ENCODE measurements at places on chromosomes 12 and 14.

DNA sequence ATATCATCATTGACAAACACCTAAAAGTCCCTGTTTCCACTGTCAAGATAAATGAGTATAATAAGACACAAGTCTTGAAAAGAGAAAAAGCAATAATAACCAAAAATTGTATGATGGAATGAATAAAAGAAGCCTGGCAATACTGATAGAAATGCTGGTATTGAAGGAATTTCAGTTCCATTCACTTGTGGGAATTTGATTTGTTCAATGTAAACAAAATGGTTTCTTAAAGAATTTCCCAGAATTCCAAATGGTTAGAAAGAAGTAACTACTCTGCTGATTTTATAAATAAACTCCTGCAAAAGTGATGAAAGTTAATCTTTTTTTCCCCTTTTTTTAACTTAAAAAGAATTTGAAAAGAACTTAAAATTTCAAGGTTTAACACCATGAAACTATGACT lies 129.9 kb upstream of the PDZRN4 start:
- no peak for DNase-seq

- DNase-seq = no peak
Observed at GRCh38 chr12:60602601-60603000, 1006.8 kb downstream of the SLC16A7 start.

GRCh38 chr14:54975856-54976255 lies 51.0 kb downstream of the WDHD1 start:
- peak; percentile 42 for DNase-seq

DNA sequence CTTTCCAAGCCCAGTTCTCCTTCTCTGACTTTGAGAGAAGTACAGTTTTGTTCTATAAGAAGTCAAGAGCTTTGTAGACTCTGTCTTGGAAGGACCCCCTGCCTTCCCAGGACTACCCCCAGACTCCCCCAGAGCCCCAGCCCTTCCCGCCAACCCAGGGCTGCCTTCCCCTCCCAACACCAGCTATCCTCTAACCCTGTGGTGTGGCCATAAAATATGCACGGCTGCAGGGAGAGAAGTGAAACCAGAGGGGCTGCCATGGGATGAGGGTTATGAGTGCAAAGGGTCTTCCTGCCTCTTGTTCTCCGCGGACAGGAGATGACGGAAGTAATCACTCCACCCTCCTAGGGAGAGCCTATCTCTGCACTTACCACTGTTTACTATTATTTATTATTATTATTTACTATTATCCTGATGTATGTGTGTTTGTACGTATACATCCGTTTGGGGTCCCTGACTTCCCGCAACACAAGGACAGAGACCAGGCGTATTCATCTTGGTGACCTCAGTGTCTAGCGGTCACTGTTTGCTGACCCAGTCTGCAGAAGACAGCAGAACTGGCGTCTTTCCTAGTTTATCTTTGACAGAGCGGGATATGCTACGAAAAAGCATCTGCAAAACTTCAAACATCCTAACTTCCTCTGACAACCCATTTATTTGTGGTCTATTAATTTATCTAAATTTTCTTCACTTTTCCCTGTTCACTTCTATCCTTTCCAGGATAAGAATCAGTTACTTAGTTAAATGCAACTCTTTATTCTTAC lies 3.5 kb upstream of the SCNN1A start:
- no peak for DNase-seq

DNA sequence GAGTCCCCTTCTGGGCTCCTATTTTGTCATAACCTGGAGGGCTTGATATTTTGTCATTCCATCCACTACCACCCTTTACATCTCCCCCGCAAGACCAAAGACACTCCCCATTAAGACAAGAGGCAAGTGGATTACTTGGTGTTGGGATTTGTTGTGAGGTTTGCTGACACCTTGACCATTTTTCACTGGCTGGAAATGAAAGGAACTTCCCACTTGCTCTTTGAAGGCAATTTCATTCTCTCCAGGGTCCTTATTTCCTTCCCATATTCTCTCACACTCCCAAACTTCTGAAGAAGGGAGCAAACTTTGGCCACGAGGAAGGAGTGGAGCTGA lies 14.9 kb downstream of the AGAP2 start:
- DNase-seq = no peak

DNA sequence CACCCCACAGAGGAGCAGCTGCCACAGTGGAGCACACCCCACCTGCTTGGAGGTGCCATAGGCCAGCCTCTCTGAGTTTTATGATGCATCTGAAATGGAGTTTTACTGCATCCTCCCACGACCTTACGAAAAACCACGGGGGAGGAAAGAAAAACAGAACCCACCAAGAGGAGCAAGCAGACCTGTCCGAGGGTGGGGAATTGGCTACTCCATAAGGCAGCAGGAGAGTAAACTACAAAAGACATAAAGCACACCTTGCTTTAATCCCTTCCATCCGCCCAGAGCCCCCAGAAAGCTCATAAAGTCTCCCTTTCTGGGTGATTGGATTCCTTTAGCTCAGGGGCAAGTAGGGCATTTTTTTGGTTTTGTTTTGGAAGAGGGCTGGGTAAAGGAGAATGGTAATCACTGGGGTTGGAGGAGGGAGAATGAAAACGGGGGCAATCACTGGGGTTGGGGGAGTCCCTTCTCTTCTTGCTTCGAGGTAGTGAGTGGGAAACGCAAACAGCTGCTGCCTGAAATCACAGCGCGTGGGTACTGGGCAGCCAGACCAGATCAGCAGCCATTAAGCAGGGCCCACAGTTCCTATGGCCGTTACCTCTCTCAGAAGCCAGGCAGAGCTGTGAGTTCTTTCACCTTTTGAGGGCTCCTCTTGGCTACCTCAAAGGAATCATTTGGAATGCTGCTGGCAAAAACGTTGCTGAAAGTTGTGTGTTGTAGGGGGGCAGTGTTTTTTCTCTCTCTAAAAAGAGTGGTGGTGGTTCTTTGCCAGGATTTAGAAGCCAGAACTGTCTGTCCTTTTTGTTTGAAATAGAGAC lies 433.6 kb downstream of the ZFP36L1 start:
- no peak for DNase-seq

DNA sequence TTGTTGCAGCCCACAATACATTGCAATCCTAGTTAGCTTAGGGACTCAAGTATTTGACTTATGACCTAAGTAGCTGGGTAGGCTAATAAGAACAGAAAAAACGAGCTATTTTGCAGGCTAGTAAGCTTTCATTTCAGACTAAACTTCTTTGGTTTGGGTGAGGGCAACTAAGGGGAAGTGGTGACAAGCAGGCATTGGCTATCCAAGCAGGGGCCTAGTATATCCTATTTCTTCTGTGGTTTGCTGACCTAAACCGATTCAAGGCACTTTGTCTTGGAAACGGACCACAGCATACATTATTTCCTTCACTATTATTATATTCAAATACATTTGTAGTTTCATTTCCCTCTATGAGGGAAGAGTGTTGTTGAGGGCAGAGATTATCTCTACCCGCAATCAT lies 21.6 kb upstream of the SLC5A8 start:
- DNase-seq = no peak

- DNase-seq = peak; percentile 59
Observed at GRCh38 chr12:20368651-20369304, 441 bp downstream of the PDE3A start.

DNA sequence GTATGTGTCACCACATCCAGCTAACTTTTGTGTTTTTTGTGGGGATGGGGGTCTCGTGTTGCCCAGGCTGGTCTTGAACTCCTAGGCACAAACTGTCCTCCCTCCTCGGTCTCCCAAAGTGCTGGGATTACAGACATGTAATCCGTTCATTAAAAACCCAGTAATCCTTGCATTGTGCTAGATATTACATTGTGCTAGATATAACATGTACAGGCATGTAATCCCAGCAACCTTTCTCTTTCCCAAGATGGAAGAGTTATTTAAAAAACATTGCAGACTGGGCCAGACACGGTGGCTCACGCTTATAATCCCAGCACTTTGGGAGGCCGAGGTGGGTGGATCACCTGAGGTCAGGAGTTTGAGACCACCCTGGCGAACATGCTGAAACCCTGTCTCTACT lies 19.7 kb downstream of the ELK3 start:
- no peak for DNase-seq

GRCh38 chr14:92590941-92591340 lies 77.4 kb downstream of the RIN3 start:
- no peak for DNase-seq

DNA sequence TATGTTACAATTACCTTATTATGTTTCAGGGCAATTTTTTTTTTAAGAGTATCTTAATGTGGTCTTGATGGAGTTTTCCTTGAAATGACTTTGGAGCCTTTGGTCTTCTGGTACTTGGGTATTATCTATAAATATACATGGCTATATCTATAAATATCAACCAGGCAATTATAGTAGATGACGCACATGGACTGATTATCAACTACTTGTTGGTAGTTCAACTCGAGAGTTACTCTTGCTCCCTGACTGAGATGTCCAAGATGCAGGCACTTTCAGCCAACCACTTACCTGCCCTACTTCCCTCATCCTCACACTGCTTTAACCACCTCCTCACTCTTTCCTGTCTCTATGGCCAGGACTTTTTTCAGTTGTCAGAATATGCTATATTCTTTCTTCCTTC lies 85.4 kb downstream of the NTN4 start:
- DNase-seq = no peak

DNA sequence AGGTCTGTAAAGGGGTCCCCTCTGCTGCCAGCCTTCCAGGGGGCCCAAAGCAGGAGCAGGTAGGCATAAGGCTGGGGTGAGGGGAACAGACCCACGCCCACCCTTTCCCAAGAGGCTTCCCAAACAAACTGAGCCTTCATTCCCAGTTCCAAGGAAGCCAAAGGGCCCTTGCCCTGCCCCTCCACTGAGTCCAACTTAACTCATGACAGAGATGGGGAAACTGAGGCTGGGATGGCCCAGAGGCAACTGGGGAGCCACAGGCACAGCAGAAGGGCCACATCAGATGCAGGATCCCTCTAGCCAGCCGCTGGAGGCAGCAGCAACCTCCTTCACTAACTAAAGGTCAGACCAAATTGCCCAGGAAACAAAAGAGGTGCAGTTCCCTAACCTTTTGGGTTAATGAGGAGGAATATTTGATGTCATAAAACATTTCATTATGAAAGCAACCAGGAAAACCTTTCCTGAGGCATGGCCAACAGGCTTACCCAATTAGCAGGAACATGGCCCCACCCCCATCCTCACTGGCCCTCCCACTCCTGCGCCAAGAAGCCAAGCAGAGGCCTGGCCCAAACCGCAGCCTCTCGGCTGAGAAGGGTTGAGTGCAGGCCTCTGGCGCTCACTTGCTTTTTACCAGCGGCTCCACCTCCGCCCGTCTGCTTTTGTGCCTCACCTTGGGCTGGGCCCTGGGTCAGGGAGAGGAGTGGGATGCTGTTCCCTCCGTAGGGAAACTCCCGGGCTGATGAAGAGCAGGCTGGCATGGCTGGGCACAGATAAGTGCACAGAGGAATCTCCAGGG lies 293.5 kb upstream of the RTL1 start:
- DNase-seq = no peak

DNA sequence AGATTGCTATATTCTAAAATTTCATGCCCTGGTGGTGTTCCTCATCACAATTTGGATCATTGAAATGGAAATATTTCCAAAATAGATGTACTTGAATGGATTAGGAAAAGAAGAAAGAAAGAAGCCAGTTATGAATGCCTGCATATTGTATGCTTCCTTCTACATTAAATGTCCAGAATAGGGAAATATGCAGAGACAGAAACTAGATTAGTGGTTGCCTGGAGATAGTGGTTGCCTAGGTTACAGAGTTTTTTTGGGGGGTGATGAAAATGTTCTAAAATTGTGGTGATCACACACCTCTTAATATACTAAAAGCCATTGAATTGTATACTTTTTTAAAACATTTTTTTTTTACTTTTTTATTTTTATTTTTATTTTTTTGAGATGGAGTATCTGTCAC lies 18.0 kb downstream of the TUBA1A start:
- DNase-seq = no peak

- DNase-seq = no peak
Observed at GRCh38 chr12:58592475-58593207, 327.7 kb downstream of the LRIG3 start.

DNA sequence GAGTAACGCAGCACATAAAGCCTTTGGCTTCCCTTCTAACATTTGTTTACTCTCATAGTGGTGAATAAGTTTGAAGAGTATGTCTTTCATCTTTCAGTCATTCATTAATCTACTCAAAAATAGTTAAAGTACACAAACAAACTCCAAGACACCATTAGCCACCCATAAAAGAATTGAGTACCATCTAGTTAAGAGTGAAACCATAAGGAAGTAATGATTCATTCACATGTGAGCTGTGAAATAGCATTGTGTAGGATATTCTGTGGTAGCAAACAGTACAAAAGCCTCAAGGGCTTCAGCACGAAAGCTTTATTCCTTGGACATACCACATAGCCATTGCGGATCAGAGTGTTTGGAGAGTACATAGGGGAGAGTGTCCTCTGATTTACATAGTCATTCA lies 13.9 kb downstream of the SYT1 start:
- DNase-seq = no peak

- DNase-seq = no peak
Observed at GRCh38 chr12:51672334-51672733, 81.3 kb downstream of the SCN8A start.

- peak; percentile 1 for DNase-seq
Observed at GRCh38 chr14:44712024-44712815, 205.1 kb upstream of the FSCB start.

DNA sequence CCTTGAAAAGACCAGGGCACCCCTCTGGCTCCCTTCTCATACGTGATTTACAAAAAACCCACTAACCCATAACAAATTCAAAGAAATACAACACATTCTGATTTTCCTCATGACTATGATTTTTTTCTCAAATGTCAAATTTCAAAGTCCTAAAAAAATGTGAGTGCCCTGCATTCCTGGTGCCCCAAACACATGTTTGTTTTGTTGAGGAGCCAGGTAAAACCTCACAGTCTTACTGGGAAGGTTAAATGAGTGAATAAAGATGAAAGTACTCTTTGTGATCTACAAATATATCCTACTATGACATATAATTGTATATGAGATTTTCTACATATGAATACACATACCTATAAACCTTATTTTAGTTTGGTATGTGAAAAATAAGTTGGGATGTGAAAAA lies 30.7 kb downstream of the TPH2 start:
- no peak for DNase-seq

- DNase-seq = no peak
Observed at GRCh38 chr14:36955376-36955775, 217.0 kb downstream of the SLC25A21 start.

DNA sequence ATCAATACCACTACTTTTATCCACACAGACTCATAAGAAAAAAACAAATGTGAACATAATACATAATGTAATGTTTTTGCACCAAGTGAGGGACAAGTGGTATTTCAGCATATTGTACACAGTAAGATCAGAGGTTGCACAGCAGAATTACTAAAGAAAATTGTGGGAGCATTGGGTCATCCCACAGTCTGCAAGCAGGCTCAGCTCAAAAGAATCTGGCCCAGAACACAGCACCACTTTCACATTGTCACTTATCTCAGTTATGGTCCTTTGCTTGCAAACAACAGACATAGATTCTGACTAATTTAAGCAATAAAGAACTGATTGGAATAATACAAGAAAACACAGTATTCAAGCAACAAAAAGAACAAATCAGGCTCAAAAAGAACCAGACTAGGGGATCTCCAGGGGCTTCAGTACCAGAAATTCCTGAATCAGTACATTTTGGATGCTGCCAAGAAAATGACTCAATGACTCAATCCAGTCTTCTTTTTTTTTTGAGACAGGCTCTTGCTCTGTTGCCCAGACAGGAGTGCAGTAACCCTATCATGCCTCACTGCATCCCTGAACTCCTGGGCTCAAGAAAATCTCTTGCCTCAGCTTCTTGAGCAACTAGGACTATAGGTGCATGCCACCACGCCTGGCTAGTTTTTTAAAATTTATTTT lies 42.9 kb upstream of the EEA1 start:
- DNase-seq = no peak

GRCh38 chr12:29270446-29270845 lies 110.5 kb downstream of the ERGIC2 start:
- DNase-seq = no peak

- DNase-seq = peak; percentile 93
Observed at GRCh38 chr12:3491938-3492792, 1.2 kb downstream of the PRMT8 start.
